ENCODE measurements at places on chromosomes 4 and X.

DNA sequence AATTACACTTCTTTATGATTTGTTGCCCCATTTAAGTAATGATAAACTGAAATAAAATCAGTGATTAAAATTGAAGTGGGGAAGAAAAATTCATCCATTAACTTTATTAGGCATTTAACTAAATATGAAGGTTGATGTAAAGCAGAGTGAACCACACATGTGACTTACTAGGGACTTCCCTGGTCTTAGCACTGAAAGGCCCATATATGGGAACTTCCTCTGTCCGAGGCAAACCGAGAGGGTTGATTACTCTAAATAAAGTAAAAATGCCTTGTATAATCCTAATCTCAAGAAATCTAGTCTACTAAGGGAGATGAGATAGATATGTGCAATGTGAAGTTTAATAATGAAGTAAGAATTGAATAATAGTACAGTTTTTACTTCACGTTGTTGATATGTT is 403.9 kb upstream of the RPS6KA3 start:
- DNase-seq = no peak

DNA sequence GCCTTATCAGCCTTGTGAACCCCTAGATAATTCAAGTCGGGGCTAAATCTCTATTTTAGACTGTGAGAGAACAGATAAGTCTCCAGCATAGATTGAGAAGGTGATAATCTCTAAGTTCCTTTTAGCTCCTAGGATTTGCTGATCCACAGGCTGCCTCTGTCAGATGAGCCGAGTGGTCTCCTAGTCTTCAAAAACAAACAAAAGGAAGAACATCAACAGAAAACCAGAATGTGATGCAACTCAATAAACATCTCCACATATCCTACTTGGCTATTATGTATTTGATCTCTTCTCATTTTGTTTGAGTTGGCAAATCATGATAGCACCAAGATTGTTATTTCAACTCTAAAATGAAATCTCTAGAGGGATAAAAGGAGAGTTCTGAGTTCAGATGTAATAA is 88.4 kb upstream of the SLC7A11 start:
- DNase-seq = no peak

DNA sequence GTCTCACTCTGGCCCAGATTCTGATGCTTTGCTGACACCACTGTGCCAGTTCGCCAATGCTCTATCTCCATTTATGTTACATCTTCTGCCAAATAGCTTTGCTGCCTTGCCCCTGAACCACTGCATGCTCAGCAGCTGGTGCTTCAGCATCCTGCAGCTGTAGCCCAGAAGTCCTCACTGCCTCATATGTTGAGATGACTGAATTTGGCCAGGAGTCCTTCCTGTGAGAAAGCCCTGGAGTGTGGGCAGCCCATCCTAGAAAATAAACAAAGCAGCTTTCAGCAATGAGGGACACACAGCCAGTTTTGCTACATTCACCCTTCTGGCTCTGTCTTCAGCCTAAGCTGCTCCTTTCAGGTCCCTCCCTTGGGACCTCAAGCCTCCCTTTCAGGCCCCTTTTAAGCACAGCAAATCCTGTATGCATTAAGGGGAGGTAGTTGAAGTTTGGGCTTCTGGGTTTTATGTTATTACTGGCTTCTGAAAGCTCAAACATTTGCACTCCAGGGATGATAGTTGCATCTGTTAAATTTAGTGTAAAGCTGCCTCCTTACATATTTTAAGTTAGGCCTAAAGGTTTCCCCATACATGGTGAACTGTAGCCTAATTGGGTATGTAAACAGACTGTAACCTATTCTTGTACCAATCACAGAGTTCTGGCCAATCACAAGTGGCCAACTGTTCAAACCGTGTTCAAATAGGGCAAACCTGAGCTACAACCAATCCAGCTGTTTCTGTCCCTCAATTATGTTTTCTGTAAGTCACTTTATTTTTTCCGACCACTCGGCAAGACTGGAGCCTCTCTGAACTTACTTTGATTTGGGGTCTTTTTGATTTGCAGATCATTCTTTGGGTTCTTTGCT is 2.1 kb upstream of the TMEM165 start:
- no peak for DNase-seq

GRCh38 chr4:25386926-25387325 is 9.9 kb downstream of the ANAPC4 start:
- DNase-seq = no peak

- DNase-seq = no peak
Measured at GRCh38 chrX:34659575-34659974, 2.5 kb upstream of the TMEM47 start.

GRCh38 chrX:54921427-54922021 is 900 bp downstream of the TRO start:
- DNase-seq = peak; percentile 8

DNA sequence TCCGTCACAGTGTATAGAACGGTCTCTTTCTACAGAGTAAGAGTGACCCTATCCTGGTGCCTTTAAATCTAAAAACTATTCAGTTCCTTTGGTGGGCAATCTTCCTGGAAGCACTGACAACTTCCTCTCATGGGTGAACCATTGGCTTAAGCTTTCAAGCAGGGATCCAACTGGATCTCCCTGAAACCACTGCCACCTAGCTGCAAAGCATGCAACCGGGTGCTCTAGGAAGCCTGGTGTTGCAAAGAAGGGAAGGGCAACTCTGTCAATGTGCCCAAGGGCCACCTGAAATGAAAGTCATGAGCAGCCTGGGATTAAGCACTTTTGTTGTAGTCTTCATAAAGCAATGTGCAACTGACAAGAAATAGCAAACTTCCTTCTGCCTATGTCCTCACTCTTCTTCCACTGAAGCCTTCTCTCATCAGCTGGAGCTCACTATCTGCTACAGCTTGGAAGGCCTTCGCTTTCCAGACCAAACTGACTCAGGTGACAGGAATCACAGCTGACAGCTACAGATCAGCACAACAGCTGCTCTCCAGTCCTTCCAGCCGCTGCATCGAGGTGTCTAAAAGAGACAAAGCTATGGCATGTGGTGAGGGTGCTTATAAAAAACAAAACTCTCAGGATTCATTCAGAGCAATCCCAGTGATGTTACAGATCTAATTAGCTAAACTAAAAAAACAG is 46.1 kb downstream of the SETD7 start:
- no peak for DNase-seq

DNA sequence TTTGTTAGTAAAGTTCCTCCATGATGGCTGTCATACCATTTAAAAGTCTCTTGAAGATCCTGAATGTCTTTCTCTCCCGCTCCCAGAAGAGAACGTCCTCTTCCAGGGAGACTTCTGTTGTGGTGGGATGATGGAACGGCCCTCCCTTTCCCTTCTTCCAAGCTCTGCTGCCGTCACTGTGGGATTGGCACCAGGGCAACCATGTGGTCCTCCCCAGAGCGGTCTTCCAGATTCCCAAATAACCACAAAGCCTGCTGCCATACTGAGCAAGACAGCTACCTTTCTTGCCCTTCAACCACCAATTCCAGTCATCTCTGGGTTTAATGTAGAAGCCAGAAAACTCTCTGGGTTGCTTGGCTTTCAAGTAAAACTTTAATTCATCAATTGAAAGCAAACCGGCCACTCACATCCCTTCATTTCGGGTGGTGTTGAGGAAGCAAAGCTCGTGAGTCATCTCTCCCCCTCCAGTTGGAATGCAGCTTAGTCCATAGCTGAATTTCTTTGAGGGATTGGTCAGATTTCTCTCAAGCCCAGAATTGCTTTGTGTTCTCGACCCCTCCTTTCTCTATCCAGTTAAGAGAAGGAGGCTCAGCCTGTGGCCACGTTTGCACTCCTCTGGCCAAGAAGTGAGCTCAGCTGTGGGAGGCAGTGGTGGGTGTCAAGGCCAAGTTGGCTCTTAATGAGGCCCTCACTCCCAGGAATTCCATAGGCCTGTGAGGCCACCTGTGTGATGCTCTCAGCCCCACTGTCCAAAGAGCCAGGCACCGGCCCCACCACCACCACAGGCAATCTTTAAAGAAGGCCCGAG is 36.9 kb downstream of the FHDC1 start:
- DNase-seq = no peak

GRCh38 chrX:530726-531610 is 99.6 kb upstream of the SHOX start:
- DNase-seq = no peak

- peak; percentile 11 for DNase-seq
Measured at GRCh38 chrX:112761242-112762207, 79.1 kb downstream of the AMOT start.

DNA sequence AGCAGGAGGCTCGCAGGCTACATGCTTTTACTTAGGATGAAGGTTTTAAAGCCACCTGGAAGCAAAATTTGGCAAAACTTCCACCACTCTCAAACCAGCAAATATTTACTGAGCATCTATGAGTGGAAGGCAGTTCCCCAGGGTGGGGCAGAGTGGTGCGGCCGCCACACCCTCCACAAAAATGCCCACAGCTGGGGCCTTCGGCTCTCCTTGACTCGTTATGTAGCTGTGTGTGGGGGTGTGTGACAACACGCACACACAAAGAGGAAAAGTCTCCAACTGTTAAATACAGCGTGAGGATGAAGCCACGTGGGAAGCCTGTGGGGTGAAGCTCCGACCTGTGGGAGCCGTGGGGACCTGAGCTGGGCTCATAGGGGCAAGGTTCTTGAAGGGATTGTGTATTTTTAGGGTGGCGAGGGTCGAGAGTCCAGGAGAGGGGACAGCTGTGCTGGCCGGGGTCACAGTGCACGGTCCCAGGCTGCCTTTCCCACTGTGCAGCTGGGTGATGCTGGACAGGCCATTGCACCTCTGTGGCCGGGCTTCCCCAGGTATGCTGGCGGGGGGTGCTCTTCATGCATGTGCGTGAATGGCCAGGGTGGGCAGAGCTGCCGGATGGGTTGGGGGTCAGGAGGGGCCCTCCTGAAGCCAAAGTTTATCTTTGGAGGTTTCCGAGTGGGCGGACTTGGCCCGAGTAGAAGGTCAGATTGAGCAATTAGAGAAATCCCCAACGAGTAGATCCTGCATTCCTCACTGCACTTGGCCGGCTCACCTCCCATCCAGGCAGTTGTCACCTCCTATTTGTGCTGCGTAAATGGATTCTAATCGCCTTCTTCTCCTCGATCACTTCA is 25.4 kb downstream of the SORCS2 start:
- DNase-seq = no peak

DNA sequence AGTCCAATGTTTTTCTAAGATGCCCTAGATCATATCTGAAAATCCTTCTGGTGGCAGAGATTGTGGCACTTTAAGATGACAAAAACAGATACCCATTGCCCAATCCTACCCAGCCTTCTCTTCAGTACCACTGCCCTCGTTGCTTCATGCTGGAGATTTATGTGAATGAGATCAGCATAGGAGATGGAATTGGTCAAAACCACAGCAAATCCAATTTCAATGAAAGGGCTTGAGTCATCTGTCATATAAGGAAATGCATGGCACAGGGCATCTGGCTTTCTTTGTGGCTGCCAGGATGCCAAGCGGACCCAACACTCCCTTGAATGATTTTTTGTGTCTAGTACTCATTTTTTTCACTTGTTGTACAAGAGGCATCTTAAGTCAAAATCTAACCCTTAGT is 16.8 kb downstream of the AFF2 start:
- no peak for DNase-seq

GRCh38 chrX:56503941-56504673 is 59.3 kb upstream of the UBQLN2 start:
- DNase-seq = no peak

DNA sequence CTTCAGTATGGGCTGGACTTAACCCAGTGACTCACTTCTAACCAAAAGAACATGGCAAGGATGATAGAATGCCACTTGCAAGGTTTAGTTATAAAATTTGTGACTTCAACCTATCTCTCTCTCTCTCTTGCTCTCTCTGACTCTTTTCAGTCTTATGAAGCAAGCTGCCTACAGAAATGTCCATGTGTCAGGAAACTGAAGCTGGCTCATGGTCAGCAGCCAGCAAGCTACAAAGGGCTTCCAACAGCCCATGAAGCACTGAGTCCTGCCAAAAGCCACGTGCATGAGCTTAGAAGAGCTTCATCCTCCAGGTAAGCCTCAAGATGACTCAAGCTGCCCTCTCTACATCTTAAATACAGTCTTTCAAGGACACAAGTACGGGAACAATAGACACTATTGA is 100.3 kb downstream of the HS3ST1 start:
- no peak for DNase-seq

- DNase-seq = no peak
Measured at GRCh38 chrX:123873956-123874355, 14.1 kb downstream of the XIAP start.

DNA sequence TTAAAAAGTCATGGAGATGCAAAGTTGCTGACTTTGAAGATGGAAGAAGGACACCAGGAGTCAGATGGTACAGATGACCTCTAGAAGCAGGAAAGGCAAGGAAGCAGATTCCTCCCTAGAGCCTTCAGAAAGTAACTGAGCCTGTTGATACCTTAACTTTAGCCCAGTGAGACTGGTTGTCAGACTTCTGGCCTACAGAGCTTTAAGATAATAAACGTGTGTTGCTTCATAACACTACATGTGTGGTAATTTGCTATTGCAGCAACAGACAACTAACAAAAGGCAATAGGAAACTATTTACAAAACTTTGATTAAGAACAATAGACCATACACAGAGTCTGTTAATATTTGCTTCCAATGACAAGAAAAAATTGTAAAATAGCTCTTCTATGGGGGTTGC is 102.0 kb upstream of the USP38 start:
- DNase-seq = peak; percentile 4

GRCh38 chrX:39301036-39301435 is 499.8 kb downstream of the MID1IP1 start:
- no peak for DNase-seq

- peak; percentile 80 for DNase-seq
Measured at GRCh38 chr4:14165222-14165920, 537.8 kb upstream of the BOD1L1 start.

GRCh38 chr4:56226579-56226978 is 160.7 kb downstream of the AASDH start:
- no peak for DNase-seq

DNA sequence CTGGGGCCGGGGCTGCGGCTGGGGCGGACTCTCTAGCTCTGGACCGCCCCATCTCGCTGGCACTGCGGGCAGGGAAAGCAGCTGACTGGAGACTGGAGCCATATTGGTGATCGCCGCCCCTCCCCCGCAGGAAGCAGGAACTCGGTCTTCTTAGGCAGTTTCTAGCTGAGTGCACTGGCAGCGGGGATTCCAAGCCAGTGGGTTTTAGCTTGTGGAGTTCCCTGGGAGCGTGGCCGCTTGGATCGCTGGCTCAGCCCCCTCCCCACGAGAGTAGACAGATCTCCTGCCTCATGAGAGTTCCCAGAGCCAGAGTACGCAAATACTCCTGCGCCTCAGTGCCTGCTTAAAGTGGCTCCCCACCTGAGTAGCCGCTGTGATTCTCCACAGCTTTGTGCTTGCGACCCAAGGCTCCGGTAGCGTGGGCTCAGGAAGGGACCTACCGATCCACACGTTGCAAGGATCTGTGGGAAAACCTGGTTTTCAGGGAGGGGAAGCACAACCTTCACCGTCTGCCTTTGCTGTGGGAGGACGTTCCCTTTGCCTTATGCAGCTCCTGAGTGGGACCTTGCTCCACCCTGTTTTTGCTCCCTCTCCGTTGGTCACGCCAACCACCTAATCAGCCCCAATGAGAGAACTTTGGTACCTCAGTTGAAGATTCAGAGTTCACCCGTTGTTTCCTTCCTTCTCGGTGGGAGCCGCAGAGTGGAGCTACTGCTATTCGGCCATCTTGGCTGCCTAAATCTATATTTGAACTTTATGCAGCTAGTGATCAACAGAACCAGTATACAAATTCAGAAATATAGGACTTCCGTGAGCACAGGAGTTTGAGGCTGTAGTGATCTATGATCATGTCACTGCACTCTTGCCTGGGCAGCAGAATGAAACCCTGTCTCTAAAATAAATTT is 803.9 kb upstream of the PCDH10 start:
- DNase-seq = no peak

GRCh38 chr4:8192748-8193738 is 6.0 kb upstream of the SH3TC1 start:
- peak; percentile 60 for DNase-seq

All from suppressor macrophage (primary cell).